Natural killer cell treated with Interleukin-12 subunit alpha and Interleukin-12 subunit beta and Interleukin-15 and Interleukin-18, amount 100 ng/mL, for 72 hours (primary cell): ENCODE measurements at places on chromosomes 13 and 19.

GRCh38 chr13:114264886-114265611, 16.4 kb upstream of the UPF3A start:
- no peak for DNase-seq

DNA sequence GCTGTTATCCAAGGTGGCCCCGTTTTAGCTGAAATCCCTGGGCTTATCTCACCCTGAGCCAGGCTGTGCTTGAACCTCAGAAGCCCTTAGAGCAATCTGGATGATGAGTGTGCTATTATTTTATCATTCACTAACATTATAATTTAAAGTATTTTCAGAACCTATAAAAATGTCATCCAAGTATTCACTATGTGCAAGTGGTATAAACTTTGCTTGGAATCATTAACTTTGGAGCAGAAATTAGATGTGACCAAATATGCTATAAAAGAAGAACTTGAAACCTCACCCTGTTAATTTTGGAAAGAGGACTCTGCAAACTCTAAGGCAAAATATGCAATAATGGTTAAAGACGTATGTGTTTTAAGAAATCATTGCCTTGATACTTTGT, 147.5 kb downstream of the USP12 start:
- DNase-seq, result no peak

DNA sequence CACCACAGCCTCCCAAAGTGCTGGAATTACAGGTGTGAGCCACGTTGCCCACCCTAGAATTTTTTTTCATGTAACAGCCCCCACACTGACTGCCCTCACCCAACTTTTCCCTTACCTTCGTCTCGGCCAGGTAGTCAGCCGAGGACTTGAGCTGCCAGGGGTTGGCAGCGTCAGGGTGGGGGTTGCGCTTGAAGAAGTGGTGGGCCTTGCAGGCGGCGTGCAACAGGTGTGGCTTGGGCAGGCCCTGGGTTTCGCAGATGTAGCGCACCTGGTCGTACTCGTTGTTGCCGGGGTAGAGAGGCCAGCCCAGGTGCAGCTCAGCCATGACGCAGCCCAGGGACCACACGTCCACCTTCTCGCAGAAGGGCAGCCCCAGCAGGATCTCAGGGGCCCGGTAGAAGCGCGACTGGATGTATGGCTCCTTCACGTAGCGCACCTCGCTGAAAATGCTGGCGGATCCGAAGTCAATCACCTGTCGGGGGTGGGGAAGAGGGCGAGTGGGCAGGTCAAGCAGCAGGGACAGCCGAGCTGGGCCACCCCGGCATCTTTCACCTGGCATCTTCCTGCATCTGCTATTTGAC, 6.2 kb downstream of the HIPK4 start:
- DNase-seq, result no peak

DNA sequence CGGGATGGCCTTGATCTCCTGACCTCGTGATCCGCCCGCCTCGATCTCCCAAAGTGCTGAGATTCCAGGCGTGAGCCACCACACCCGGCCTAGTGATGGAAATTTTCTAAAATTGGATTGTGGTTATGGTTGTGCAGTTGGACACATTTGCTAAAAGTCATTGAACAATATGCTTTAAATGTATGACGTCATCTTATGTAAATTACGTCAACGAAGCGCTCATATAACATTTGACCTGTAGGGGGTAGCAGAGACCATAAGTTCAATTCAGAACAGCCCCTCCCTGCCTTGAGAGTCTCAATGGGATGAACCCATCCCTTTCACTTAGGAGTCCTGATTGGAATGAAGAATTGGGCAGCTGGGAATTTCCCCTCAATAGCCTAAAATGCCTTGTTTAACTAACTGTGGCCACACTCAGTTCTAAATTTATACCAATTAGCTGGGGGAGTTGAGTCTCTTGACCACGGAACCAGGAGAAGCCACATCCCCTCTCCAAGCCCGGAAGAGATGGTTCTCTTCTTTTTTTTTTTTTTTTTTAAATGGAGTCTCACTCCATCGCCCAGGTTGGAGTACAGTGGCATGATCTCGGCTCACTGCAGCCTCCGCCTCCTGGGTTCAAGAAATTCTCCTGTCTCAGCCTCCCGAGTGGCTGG, 15.2 kb upstream of the TLE6 start:
- peak; percentile 75 for DNase-seq

- DNase-seq, result no peak
Observed at GRCh38 chr13:34021619-34022018, 203.7 kb downstream of the RFC3 start.

GRCh38 chr19:30811397-30812098, 439.4 kb downstream of the ZNF536 start:
- no peak for DNase-seq

DNA sequence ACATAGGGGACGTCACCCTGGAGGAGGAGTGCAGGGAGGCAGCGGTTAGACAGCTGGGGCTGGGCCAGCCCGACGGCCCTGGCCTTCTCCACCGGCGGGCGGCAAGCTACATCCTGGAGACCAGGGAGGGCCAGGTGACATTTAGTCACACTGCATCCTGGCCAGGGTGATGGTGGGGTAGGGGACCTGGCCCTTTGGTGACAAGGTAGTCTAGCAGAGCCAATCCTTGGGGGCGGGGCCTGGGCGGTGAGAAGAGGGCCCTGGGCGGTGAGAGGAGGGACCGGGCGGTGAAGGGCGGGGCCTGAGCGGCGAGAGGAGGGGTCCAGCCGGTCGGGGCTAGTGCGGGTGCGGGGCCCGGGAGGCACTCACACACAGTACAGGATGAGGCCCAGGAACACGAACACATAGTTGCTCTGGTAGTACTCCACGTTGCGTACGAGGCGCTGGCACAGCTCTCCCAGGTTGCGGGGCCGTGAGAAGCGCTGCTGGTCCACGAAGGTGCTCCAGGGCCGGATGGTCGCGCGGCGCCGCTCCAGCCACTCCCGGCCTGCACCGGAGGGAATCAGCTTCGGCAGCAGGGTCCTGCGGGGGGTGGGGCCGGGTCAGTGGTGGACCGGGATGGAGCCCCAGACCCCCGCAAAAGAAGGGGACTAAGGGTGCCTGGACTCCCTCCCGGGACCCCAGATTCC, 610 bp downstream of the RABAC1 start:
- peak; percentile 86 for DNase-seq
